ENCODE measurements at places on chromosomes 4 and X.

DNA sequence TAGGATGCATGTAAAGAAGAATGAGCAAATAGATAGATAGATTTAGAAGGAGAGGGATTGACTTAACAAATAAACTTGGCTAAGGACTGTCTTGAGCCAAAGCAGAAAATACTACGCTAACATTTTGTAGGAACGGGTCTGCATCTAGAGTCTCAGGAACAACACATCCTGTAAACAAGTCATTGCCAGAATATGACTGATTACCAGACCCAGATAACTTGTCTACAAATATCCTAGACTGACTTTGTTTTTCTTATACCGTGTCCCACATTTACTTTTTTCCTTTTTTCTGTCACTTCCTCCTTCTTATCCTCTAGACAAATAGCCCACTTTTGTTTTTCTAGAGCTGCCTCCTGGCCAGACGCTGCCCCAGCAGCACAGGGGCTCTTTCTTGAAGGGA, 393.6 kb downstream of the PDGFC start:
- no peak for DNase-seq

DNA sequence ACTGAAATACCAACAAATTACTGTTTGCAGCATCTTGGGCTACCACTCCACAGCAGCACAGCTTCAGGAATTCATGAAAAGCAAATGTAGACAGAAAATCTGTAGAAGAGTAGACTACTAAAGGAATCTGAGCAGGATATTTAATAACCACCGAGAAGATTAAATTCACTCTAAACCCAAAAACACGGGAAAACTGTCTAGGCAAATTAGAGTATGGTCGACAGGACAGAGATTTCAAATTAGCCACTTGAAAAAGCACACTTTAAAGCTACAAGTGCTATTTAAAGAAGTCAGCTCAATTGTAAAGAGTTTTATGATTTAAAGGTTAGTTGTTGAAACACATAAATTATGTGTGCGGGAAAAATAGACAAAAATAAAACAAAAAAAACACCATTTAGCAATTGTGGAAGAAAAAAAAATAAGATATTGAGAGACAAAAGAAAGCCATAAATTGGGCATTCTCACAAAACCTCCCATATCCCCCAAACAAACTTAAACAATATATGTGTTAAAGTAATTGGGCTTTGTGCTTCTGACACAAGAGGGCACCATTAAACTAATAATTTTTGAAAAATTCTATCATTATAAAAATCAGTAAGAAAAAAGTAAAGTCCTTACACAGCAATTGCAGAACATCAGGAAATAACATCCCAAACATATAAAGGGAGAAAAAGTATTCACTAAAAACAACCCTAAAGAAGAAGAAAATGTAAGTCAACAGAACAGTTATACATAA, 880.8 kb downstream of the TECRL start:
- DNase-seq = no peak

- no peak for DNase-seq
Observed at GRCh38 chrX:15438332-15438731, 54.1 kb upstream of the VEGFD start.

DNA sequence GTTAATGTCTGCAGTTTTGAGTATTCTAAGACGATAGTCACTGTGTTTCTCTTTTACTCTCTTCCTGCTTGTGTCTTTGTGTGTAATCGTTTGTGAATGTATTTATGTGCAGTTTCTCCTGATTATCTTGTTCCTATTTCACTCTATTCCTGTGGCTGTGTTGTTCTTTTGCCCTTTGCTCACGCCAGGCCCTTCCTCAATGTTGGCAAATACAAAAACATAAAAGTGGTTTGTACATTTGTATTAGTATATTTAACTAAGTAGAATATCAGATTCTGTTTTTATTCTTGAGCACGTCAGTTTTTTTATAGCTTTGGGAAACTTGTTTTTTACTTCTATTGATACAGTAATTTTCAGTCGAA, 107.6 kb upstream of the BMPR1B start:
- DNase-seq = no peak

GRCh38 chrX:118519411-118520215, 24.0 kb downstream of the DOCK11 start:
- DNase-seq = peak; percentile 60

DNA sequence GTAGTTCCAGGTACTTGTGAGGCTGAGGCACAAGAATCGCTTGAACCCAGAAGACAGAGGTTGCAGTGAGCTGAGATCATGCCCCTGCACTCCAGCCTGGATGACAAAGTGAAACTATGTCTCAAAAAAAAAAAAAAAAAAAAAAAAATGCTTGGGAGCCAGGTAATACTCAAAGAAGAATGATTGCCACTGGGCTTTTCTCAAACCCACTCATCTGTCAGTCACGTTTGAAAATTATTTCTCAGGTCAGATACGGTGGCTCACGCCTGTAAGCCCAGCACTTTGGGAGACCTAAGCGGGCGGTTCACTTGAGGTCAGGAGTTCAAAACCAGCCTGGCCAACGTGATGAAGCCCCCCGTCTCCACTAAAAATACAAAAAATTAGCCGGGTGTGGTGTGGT, 155.7 kb downstream of the RELL1 start:
- no peak for DNase-seq

DNA sequence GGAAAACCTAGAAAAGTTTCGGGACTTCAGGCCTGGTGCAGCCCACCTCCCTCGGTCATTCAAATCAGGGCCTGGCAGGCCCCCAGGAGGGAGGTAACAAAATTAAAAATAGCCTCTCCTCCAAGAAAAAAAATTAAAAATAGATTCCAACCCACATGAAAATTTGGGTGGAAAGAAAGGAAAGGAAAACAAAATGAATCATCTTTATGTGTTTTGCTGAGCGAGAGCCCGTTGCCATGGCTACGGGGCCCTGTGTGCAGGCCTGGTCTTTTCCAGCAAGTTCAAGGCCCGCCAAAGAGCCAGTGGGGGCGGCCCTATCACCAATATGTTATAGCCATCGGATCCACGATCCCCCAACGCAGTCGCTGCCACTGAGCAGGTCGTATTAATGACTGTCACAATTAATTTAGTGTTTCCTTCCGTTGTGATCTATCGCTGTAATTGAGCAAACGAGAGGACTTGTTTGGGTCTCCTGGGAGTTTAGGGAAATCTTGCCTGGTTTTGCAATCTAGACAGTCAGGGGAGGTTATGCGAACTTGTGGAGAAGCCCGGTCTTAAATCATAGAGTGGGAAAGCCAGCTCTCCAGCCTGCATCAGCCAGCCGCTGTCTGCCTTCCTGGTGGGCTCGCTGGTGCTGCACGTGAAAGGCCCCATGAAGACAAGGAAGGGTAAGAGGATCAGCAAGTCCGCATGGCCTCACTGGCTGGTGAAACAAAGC, 452.4 kb downstream of the BCOR start:
- DNase-seq = peak; percentile 90

- no peak for DNase-seq
Observed at GRCh38 chr4:105469736-105470135, 4.1 kb downstream of the PPA2 start.

GRCh38 chr4:13516315-13516860, 27.9 kb downstream of the NKX3-2 start:
- no peak for DNase-seq
